ENCODE measurements at places on chromosomes 16 and 17.

- DNase-seq, result no peak
Observed at GRCh38 chr17:39777534-39778365, 40.0 kb downstream of the GRB7 start.

- peak; percentile 55 for DNase-seq
Observed at GRCh38 chr17:559551-560431, 154.8 kb downstream of the VPS53 start.

- DNase-seq, result no peak
Observed at GRCh38 chr17:9644910-9645751, at the start of gene USP43. Gene USP43, plus strand, starts transcription at chr17:9645517. Its CDS starts 116 bp downstream, at chr17:9645633.

GRCh38 chr17:17849845-17850373, 13.1 kb upstream of the SREBF1 start:
- DNase-seq, result peak; percentile 78

- no peak for DNase-seq
Observed at GRCh38 chr17:79298799-79299198, 224.2 kb downstream of the ENGASE start.

Data from CD4-positive, alpha-beta T cell treated with Interleukin-15 for 1 hour (primary cell).